Naive thymus-derived CD4-positive, alpha-beta T cell (primary cell): ENCODE measurements at places on chromosomes 11 and 22. TPM values are rescaled to one million over a fixed set of nuclear protein-coding genes. Genes with fewer than 3 reads are reported as not detected.

SYT13 gene
- total RNA-seq: not detected

OR5P2 gene
- total RNA-seq: not detected

GRCh38 chr11:85902353-85902752, 47.2 kb downstream of the CCDC83 start:
- no peak for DNase-seq

- no peak for DNase-seq
Observed at GRCh38 chr11:119691020-119691666, 37.9 kb downstream of the NECTIN1 start.

GRCh38 chr22:24716602-24717001, 57.9 kb downstream of the PIWIL3 start:
- DNase-seq: no peak
